Endodermal cell (in vitro differentiated cells): ENCODE measurements at places on chromosomes 2 and 18.

DNA sequence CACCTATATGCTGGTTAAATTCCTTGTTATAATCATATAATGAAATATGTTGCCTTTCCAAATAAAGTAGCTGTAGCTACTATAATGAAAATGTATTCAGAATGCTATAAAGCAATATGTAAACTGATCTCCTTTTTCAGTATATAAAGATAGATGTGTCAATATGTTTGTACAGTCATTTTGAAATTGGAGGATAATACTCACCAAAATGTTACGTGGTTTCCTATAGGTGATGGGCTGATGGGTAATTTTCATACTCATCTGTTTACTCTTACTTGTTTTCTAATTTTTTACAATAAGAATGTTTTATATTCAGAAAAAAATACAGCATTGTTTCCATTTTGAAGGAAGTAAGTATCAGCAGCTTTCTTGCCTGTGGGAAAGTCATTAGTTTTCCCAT lies 70.2 kb downstream of the PRKRA start:
- no peaks in the 10 kb centered on the region for H3K27me3 ChIP-seq
- H3K4me1 ChIP-seq: no peaks in the 10 kb centered on the region
- H3K4me3 ChIP-seq: no peak overlapping the region
- no peak overlapping the region for H3K27ac ChIP-seq

DNA sequence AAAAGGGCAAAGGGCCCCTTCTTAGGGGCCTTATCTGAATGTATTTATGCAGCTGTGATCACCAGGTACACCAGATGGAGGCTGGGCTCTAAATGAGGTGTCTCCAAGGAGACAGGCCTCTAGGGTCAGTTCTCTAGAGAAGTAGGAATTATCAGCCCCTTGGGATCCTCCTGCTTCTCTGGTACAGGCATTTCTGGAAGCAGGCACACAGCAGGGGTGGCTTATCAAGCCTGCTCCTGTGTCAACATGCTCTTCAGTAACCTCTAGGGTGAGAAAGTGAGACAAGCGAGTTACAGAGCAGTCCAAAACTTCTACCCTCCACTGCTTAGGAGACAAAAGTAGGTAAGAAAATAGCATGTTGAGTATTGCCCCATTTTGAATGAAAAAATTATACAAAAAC lies 13.8 kb downstream of the TPGS2 start:
- no peaks in the 10 kb centered on the region for H3K27me3 ChIP-seq
- H3K36me3 ChIP-seq: peaks cover 39% of the 10 kb centered on the region
- H3K4me1 ChIP-seq: peaks cover 20% of the 10 kb centered on the region
- H3K27ac ChIP-seq: no peak overlapping the region

GRCh38 chr2:127679680-127680361 lies 4.5 kb upstream of the LIMS2 start:
- peaks cover 34% of the 10 kb centered on the region for H3K27me3 ChIP-seq
- peak; percentile 48 for DNase-seq
- no peaks in the 10 kb centered on the region for H3K36me3 ChIP-seq
- no peak overlapping the region for H3K27ac ChIP-seq

DNA sequence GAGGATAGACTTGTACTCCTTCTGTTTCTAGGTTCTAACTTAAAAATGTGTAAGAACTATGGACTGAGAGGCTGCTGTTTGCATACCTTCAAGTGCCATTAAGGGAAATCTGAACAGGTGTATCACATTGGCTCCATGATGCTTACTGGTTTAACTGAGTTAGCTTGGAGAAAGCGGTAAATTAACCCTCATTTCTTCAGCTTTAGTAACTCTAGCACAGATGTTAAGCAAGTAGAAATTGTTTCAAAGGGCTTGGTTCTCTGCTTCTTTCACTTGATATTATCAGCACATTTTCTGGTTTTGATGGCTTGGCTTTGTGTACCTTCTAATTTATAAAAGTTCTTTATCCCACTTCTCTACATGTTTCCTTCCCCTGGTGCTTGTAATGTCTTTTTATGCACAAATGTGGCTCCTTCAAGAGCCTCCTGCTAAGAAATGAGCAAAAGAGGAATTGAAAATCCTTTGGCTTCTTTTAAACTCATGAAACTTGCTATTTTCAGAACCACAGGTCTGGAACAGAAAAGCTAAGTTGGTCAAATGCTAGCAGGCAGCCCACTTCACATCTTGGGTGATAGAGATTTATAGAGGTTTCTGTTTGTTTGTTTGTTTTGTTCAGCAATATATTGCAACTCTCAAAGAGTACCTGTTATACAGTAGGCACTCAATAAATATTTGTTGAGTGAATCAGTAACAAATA lies 249.9 kb upstream of the THUMPD2 start:
- no peaks in the 10 kb centered on the region for H3K4me1 ChIP-seq
- H3K4me3 ChIP-seq: no peak overlapping the region
- DNase-seq: no peak
- H3K27ac ChIP-seq: no peak overlapping the region
- no peaks in the 10 kb centered on the region for H3K36me3 ChIP-seq
